Cerebellum (tissue), 4 donors: ENCODE measurements at places on chromosomes 6 and 20.

- no peak for DNase-seq
These were observed 171.1 kb upstream of the RNF217 start for GRCh38 chr6:124791156-124791555.

DNA sequence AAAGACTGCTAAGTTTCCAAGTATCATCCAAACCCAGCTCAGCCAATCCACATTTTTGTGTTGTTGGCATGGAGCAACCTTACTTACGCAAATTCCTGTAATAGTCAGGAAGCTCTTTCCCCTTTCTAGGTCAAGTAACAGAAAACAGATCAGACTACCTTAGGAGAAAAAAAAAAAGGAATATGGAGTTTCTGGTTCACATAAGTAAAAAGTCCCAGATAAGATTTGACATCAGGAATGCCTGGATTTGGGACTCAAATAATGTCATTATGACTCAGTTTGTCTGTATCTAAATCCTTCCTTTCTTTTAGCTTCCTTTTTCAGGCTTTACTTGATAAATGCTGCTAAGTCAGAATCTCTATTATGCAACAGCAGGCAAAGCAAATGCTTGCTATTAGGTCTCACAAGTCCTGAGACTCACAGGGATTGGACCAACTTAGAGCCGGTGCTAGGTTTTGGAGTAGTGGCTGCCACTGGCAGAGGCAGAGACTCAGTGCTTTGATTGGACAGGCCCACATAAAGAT lies 44.5 kb downstream of the NCOA7 start:
- DNase-seq = no peak

DNA sequence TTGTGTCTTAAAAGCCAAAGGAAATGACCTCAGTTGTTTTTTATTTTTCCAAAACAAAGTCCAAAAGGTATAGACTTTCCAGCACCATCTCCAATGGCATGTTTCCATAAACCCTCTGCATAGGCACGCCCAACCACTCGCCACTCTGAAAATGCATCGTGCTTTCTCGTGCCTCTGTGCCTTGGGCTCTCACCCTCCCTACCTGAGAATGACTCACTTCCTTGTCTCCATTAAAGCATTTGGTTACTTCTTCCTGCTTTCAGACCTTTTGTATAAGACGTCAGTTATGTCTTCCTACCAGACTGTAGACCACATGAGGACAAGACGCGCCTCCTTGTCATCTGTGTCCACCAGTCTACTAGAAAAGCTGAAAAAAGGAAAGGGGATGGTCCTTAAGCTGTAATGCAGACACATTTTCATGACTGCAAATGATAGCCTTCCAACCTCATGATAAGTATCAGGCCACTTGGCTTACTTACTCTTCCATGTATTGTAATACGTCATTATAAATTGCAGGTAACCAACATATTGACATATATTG lies 61.2 kb upstream of the CDYL start:
- DNase-seq = no peak

- DNase-seq = no peak
These were observed 253.4 kb upstream of the TAB2 start for GRCh38 chr6:149064001-149064659.

DNA sequence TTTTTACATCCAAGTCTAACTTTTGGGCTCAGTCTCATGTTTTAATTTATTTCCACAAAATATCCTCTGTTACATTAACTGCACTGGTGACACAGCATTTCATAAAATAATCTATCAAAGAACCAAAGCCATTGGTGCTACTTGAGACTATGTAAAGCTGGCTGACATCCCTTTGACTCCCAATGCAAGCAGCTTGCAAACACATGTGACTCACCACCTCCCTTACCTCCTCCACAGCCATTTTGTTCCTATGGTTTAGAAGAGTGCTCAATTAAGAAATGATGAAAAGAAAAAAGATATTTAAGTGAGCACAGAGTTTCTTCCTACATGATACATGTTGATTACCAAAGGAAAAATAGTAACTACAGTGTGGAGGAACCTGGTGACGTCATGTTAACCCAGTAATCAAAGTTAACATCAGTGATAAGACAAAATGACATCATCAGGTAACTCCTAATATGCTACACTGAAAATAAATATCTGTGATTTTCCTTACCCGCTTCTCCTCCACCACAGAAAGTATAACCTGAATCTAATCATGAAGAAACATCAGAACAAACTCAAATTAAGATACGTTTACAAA lies 53.3 kb upstream of the LGSN start:
- DNase-seq = no peak

GRCh38 chr6:22147921-22148776 lies 148.7 kb downstream of the PRL start:
- DNase-seq = no peak
